Uterus (tissue), 4 donors: ENCODE measurements at places on chromosomes 16 and 17. TPM values are rescaled to one million over a fixed set of nuclear protein-coding genes. Genes with fewer than 3 reads are reported as not detected.
A peak's percentile ranks its signal among the peaks of the same experiment; 100 is the strongest.

Gene TM4SF5
- not detected for total RNA-seq

- H3K4me3 ChIP-seq: no peak overlapping the region
- peak overlapping the region; percentile 91 for H3K27ac ChIP-seq
- no peak for DNase-seq
- no peaks in the 10 kb centered on the region for H3K36me3 ChIP-seq
- no peaks in the 10 kb centered on the region for H3K27me3 ChIP-seq
- H3K4me1 ChIP-seq: peaks cover 11% of the 10 kb centered on the region
These were observed 21.4 kb downstream of the BAHCC1 start for GRCh38 chr17:81416612-81417011.

GRCh38 chr16:642189-643049 lies 791 bp downstream of the MCRIP2 start:
- H3K27me3 ChIP-seq: no peaks in the 10 kb centered on the region
- H3K27ac ChIP-seq: peak overlapping the region; percentile 19
- peaks cover 5% of the 10 kb centered on the region for H3K4me1 ChIP-seq
- no peak for DNase-seq
- H3K36me3 ChIP-seq: no peaks in the 10 kb centered on the region

- peak; percentile 76 for DNase-seq
- peak overlapping the region; percentile 77 for H3K27ac ChIP-seq
- H3K36me3 ChIP-seq: no peaks in the 10 kb centered on the region
- H3K4me3 ChIP-seq: no peak overlapping the region
- H3K4me1 ChIP-seq: peaks cover 7% of the 10 kb centered on the region
These were observed 3.8 kb downstream of the COTL1 start for GRCh38 chr16:84614073-84614459.

GRCh38 chr17:58200024-58200633 lies 7.6 kb downstream of the EPX start:
- no peaks in the 10 kb centered on the region for H3K27me3 ChIP-seq
- DNase-seq: no peak
- H3K4me1 ChIP-seq: no peaks in the 10 kb centered on the region
- no peak overlapping the region for H3K4me3 ChIP-seq
- no peak overlapping the region for H3K27ac ChIP-seq

Gene NPIPA2
- 11.5 TPM for total RNA-seq

DNA sequence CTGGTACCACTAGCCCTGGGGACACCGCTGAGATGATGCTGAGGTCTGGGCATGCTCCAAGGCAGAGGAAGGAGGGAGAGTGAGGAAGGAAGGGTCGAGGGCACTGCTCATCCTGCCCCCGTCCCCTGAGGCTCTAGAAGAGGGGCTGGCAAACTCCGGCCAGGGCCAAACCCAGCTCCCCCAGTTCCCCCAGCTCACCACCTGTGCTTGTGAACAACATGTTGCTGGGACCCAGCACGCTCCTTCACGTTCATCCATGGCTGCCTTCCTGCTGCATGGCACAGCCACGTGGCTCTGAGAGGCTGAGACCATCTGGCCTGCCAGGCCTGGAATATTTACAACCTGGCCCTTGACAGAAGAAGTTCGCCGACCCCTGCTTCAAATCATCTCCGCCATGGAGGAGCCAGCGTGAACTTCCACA lies 81.2 kb downstream of the RBFOX3 start:
- H3K4me3 ChIP-seq: no peak overlapping the region
- H3K27ac ChIP-seq: no peak overlapping the region
- H3K4me1 ChIP-seq: no peaks in the 10 kb centered on the region
- no peak for DNase-seq

DNA sequence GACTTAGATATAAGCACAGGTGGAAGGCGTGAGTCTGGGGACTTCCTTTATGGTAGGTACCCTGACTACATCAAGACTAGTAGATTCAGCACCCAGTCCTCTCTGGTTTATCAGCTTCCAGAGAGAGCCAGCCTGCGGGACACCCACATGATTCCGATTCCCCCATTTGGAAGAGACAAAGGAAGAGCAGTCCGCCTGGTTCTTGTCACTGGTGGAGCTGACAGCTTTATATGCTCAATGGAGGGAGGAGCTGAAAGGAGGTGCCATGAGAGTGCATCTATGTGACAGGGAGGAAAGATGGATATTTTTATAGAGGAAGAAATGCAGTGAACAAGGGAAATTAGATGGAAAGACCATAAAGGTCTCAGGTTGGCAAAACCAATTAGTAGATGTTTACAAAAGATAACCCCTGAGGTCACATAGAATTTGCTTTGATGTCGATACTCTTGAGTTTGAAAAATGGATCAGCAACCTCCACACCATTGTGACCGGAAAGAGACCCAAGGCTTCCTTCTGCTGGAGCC lies 437.7 kb downstream of the PMP22 start:
- DNase-seq: no peak
- no peaks in the 10 kb centered on the region for H3K36me3 ChIP-seq
- no peak overlapping the region for H3K27ac ChIP-seq
- no peaks in the 10 kb centered on the region for H3K27me3 ChIP-seq
- H3K4me1 ChIP-seq: no peaks in the 10 kb centered on the region
- no peak overlapping the region for H3K4me3 ChIP-seq

DNA sequence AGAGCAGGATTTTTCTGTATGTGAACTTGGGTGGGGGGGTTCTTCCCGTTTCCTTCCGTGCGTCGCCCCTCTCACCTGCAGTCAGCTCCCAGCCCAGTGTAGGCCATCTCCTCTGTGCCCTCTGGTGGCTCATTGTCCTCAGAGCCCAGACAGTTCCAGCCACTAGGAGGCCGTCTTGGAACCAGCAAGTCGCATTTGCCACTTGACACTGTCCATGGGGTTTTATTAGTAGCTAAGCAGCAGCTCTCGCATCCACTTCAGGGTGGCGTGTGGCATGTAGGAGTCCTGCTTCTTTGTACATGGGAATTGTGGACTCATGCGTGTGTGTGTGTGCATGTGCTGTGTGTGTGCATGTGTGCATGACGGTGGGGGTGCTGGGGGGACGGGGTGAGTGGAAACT lies 74.0 kb downstream of the SEC14L1 start:
- H3K4me3 ChIP-seq: no peak overlapping the region
- no peaks in the 10 kb centered on the region for H3K36me3 ChIP-seq
- no peak for DNase-seq
- H3K27ac ChIP-seq: no peak overlapping the region
- H3K4me1 ChIP-seq: no peaks in the 10 kb centered on the region

Gene SDR42E2
- total RNA-seq: not detected

Gene PRSS8
- not detected for total RNA-seq

Gene OTOP3
- total RNA-seq: not detected

GRCh38 chr16:80273635-80274538 lies 266.9 kb upstream of the DYNLRB2 start:
- no peak overlapping the region for H3K27ac ChIP-seq
- no peaks in the 10 kb centered on the region for H3K27me3 ChIP-seq
- H3K4me3 ChIP-seq: no peak overlapping the region
- H3K36me3 ChIP-seq: no peaks in the 10 kb centered on the region
- H3K4me1 ChIP-seq: no peaks in the 10 kb centered on the region

- H3K27me3 ChIP-seq: no peaks in the 10 kb centered on the region
- H3K4me3 ChIP-seq: peak overlapping the region; percentile 57
- H3K4me1 ChIP-seq: no peaks in the 10 kb centered on the region
- peak; percentile 25 for DNase-seq
- no peaks in the 10 kb centered on the region for H3K36me3 ChIP-seq
These were observed 431 bp downstream of the SLFN11 start for GRCh38 chr17:35372846-35373533.

Gene SLC38A8
- total RNA-seq: 1.3 TPM

Gene KRT40
- total RNA-seq: not detected

Gene TMC6
- 20.1 TPM for total RNA-seq

Gene FOXJ1
- 0.55 TPM for total RNA-seq

DNA sequence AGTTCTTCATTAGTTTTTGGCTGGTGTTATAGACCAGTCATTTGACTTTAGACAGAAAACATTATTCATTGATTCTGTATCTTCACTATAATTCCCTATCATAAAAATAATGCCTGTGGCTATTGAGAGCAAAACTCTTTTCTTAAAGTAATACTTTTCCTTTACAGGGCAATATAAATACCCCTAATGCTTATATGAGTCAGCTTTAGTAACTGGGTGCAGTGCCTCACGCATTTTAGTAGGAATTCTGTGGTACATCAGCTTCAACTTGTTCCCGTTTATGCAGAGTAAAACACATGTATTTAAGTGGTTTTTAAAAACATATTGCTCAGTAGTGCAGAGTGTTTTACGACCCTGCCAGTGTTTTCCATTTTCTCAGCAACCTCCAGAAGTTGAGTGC lies 68.1 kb downstream of the SEC14L1 start:
- no peak for DNase-seq
- H3K27ac ChIP-seq: no peak overlapping the region
- H3K36me3 ChIP-seq: no peaks in the 10 kb centered on the region
- no peaks in the 10 kb centered on the region for H3K4me1 ChIP-seq

DNA sequence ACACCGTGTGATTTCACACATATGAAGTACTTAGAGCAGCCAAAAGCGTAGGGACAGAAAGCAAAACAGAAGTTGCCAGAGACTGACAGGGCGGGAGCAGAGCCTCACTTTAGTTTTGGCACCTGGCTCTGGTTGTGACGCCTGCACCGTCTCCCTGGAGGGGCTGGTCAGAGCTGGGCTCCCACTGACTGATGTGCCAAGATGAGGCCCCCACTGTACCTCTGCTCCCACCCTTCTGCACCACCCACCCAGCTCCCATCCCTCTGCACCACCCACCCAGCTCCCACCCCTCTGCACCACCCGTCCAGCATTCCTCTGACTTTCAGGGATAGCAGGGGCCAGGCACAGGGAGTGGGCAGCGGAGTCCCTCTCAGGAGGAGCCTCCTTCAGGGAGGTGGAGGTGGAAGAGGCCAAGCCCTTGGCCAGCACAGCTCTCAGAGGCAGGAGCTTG lies 3.2 kb upstream of the PRSS21 start:
- H3K4me1 ChIP-seq: no peaks in the 10 kb centered on the region
- no peak overlapping the region for H3K4me3 ChIP-seq
- H3K27ac ChIP-seq: no peak overlapping the region
- no peaks in the 10 kb centered on the region for H3K27me3 ChIP-seq
- no peaks in the 10 kb centered on the region for H3K36me3 ChIP-seq

Gene CHST4
- not detected for total RNA-seq

Gene SPAG7
- total RNA-seq: 46.3 TPM

Gene CES5A
- not detected for total RNA-seq

DNA sequence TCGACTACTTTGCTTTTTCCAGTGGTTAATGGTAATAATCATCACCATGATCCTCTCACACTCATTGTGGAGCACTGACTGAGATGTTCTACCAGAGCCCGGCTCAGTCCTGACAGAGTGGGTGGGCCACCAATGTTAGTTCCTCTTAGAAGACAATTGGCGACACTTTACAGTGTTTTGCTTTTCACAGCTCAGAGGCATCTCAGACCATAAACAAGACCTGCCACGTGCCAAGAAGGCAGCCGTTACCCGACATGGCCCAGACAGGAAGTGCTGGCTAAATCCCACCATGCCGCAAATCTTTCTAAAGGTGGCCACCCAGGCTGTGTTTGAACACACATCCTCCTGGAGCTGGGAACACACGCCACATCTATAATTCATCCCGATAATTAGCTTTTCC lies 103.7 kb downstream of the XYLT1 start:
- no peaks in the 10 kb centered on the region for H3K27me3 ChIP-seq
- H3K4me3 ChIP-seq: no peak overlapping the region
- H3K4me1 ChIP-seq: no peaks in the 10 kb centered on the region
- DNase-seq: no peak
- no peaks in the 10 kb centered on the region for H3K36me3 ChIP-seq

- no peak overlapping the region for H3K4me3 ChIP-seq
- no peak for DNase-seq
- no peaks in the 10 kb centered on the region for H3K36me3 ChIP-seq
- H3K27me3 ChIP-seq: no peaks in the 10 kb centered on the region
These were observed 606.2 kb downstream of the WWOX start for GRCh38 chr16:78705694-78706093.

- H3K36me3 ChIP-seq: no peaks in the 10 kb centered on the region
- no peak for DNase-seq
- no peak overlapping the region for H3K4me3 ChIP-seq
- H3K4me1 ChIP-seq: no peaks in the 10 kb centered on the region
- H3K27me3 ChIP-seq: no peaks in the 10 kb centered on the region
These were observed 130.1 kb downstream of the SPACA3 start for GRCh38 chr17:33121756-33122155.

Gene CA7
- not detected for total RNA-seq

- H3K27ac ChIP-seq: peak overlapping the region; percentile 70
- H3K27me3 ChIP-seq: no peaks in the 10 kb centered on the region
- H3K4me3 ChIP-seq: no peak overlapping the region
- DNase-seq: no peak
- no peaks in the 10 kb centered on the region for H3K36me3 ChIP-seq
These were observed 59.6 kb upstream of the ENPP7 start for GRCh38 chr17:79671085-79671694.

Gene PRM2
- total RNA-seq: not detected

Gene NPIPA7
- 2.1 TPM for total RNA-seq

DNA sequence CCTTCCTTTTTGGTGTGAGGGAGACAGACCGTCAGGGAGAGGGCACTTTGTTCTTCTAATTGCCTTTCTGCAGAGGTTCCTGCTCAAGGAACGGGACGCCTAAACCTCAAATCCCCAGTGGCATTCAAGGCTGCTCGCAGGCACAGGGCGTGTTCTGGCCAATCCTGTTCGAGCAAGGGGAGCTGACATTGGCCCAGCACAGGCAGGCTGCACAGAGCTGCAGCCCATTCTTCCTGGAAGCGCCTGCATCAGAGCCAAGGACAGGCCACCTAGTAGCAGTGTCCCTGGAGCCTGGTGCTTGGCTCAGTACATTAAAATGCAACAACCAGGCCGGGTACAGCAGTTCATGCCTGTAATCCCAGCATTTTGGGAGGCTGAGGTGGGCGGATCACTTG lies 72.2 kb upstream of the CREBBP start:
- H3K4me1 ChIP-seq: no peaks in the 10 kb centered on the region
- H3K36me3 ChIP-seq: no peaks in the 10 kb centered on the region
- DNase-seq: no peak

- no peaks in the 10 kb centered on the region for H3K27me3 ChIP-seq
- DNase-seq: peak; percentile 36
- no peaks in the 10 kb centered on the region for H3K36me3 ChIP-seq
- H3K4me1 ChIP-seq: no peaks in the 10 kb centered on the region
- peak overlapping the region; percentile 57 for H3K27ac ChIP-seq
These were observed 28.2 kb upstream of the KPNB1 start for GRCh38 chr17:47621293-47622179.

DNA sequence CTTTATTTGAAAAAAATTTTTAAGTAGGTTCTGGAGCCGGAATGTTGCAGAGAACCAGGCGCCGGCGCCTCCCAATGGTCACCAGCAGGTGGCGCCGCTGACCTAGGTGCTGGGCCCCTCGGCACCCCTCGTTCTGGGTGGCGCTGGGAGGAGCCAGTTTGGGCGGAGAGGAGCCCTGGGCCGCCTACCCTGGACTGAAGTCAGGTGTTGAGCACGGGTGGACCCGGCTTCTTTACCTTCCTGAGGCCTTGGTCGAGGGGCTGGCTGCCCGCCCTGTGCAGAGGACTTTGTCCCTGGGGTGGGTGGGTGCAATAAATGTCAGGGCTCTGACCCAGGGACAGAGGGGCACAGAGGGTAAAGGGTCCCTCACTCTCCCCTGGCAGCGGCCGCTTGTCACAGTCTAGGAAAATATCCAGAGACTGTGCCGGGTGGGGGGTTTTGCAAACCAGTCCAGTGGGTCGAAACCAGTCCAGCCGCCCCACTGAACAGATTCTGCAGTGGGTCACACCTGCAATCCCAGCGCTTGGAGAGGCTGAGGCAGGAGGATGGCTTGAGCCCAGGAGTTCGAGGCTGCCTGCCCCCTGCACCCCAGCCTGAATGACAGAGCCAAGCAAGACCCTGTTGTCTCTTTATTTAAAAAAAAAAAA lies 30.1 kb upstream of the TNFRSF13B start:
- DNase-seq: peak; percentile 74
- H3K27me3 ChIP-seq: no peaks in the 10 kb centered on the region
- H3K4me3 ChIP-seq: no peak overlapping the region
- no peaks in the 10 kb centered on the region for H3K4me1 ChIP-seq
